ENCODE measurements at places on chromosomes 2 and 18.

- no peak for DNase-seq
Observed at GRCh38 chr2:32838418-32838817, 108.3 kb upstream of the LTBP1 start.

DNA sequence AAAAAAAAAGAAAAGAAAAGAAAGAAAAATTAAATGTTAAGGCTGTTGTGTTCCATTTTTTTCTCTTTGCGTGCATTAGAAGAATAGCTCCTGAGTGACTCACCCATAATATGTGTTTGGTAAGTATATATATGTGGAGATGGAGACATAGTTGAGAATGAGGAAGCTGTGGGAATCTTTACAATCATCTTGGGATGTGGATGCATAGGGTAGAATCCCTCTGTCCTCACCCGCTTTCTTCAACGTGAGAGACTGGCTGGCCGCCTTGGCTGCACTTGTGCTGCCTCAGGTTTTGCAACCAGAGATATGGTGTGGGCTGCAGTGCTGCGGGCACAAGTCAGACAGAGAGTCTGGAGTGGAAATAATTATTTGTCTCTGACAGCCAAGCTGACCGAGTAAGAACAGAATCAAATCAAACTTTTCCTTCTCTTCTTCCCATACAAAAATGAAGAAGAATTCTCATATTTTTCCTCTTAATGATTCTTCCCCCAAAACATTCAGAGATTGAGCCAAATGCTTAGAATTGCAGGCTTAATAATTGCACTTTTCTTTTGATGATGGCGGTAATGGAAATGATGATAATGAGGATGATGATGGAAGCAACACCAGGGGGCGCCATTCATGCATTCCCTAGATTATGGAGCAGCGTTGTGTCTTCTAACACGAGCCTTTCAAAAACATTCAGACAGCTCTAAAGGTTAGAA is 48.5 kb downstream of the SERPINB7 start:
- no peak for DNase-seq

DNA sequence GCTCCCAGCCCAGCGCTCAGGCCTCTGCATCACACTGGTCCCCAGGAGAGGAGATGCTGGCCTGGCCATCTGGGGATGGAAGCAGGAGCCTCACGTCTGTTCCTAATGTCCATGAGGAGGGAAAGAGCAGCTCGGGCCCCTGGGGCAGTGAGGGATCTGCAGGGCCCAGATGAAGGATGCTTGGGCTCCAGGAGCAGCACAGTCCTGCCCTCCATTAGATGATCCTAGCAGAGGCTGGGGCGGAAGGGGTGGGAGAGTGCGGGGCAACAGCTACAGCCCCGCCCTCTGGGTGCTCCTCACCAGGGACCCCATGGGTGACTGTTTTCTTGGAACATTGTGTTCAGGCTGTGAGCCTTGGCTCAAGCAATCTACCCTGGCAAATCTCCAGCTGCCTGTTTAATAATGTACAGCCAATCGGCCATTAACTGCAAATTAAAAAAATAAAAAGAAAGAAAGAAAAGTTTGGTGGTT is 49.7 kb downstream of the TNS1 start:
- DNase-seq, result no peak

GRCh38 chr2:207157731-207158130 is 8.0 kb downstream of the KLF7 start:
- DNase-seq, result no peak

DNA sequence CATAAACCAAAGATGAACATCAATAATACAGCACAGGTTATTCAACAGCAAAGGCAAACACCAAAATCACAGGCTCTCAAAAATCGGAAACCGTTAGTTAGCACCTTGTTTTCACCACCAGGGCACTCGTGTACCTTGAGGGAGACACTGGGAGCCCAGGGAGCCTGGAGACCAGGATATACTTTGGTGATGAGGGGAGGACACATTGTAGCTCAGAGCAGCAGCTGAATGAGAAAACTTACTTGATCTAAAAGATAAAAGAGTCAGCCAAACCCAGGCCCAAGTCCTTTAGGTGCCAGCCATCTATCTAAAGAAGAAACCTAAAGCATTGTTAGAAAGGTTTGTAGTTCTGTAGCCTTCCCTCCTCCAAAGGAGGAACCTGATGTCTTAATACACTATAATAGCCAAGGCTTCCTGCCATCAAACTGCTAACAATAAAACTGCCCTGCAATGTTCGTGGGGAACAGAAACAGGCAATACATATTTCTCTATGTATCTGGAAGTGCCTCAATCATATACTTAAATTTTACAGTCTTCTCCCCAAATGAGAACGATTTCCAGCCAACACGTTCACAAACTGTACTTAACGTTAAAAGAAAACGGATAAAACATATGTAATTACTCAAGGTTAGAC is 19.3 kb downstream of the BCL11A start:
- DNase-seq, result no peak

All from stimulated activated CD8-positive, alpha-beta memory T cell treated with anti-CD3 and anti-CD28 coated beads, Interleukin-15, amount 100 ng/mL, for 24 hours (primary cell).